Germinal center (tissue), 1 donor: ENCODE measurements at places on chromosomes 6 and 20.

DNA sequence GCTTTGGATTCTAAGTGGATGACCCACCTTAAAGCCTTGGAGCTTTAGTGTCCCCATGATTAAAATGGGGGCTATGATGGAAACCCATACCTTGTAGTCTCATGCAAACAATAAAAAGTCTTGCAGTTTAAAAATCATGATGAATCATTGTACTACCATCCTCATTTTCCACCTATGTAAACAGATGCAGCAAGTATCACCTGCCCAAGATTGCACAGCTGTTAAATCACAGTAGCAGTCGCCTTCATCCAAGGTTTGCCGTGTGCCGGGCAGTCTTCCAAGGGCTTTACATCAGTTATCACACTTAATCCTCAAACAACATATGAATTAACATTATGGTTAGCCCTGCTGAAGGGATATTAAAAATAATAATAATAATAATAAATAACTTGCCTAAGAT is 210.3 kb downstream of the FOXA2 start:
- no peak for DNase-seq

DNA sequence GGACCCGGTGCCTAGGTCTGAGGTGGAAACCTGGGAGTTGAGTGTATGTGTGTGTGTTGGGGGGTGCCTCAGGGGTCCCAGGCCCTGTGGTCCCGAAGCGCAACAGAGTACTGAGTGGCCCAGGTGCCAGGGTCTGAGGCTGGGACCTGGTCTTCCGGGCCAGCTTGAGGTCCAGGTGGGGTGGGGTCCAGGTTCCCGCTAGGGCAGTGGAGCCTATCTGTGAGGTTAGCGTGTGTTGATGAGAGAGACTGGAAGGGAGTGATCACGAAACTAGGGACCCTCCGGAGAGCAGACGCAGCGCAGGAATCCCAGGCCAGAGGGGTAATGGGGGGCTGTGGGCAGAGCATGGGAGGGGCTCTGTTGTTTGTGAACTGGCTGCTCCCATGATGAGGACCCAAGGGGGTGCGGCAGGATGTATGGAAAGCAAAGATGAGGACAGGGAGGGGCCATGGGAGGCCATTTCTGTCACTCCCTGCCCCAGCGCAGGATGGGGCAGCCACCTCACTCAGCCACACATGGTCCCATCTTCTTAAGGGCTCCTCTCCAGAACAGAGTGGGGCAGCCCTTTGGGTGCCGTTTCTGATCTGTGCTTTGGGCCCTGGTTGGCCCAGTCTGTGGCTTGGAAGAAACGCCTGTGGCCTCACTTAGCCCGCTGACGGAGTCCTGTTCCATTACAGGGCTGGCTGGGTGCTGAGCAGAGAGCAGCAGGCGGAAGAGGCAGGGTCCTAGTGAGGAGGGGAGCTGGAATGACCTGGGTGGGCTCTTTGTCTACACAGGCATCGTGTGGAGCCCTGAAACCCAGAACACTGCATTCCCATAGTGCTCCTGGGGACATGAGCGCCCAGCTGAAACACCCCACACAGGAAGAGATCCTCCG is 872 bp downstream of the HSPA12B start:
- DNase-seq, result no peak

- no peak for DNase-seq
These were observed 128.2 kb downstream of the COL12A1 start for GRCh38 chr6:75077701-75078100.

DNA sequence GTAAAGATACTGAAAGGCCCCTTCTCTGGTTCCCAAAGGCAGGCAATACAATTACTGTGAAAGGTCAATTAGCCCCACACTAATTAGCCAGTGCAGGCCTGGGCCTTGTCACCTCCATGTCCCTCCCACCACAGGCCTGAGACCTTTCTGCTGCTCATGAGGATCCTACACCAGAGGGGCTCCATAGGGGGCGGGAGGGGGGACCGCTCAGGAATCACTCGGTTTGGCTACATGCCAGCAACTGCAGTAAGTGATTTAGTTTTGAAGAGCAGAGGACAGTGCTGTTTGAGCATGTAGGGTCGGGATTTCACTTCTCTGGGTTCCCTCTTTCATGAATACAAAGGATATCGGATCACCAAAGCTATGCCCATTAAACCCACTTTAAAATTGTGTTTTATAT is 455.6 kb downstream of the PRKN start:
- no peak for DNase-seq

GRCh38 chr6:131980791-131981623 is 29.8 kb upstream of the CCN2 start:
- DNase-seq, result no peak

DNA sequence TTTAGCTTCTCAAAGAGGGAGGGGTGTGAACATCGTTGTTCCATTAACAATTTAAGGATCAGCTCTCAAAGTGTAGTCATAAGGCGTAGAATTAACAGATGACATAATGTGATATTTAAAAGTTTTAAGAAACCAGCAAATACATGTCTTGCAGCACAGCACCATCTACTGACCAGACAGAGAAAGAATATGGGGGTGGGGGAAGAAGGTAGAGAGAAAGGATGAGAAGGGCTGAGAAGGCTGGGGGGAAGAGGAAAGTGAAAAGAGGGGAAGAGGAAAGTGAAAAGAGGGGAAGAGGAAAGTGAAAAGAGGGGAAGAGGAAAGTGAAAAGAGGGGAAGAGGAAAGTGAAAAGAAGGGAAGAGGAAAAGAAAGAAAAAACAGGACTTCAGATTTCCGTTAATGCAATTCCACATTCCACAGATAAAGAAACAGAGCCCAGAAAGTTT is 80.9 kb downstream of the HAO1 start:
- no peak for DNase-seq

DNA sequence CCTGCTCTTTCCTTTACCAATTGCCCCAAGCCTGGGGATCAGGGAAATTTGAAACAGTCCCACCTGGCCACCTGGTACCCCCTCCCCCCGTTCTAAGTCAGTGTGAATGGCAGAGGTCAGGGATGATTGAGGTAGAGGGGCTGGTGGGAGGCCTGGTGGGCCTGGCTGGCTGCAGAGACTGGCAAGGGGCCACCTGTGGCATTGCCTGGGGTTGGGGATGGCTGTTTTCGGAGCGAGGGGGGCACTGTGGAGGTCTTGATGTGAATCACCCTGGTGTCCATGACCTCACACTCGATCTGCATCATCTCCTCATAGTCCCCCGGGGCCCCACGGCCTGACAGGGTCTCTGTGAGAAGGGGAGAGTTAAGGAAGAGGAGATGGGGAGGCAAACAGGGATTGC is 6.5 kb upstream of the TNXB start:
- DNase-seq, result no peak

- DNase-seq, result peak; percentile 38
These were observed 114.9 kb upstream of the BTN3A2 start for GRCh38 chr6:26249957-26250697.

- no peak for DNase-seq
These were observed 1285.8 kb upstream of the CITED2 start for GRCh38 chr6:140660295-140660694.

DNA sequence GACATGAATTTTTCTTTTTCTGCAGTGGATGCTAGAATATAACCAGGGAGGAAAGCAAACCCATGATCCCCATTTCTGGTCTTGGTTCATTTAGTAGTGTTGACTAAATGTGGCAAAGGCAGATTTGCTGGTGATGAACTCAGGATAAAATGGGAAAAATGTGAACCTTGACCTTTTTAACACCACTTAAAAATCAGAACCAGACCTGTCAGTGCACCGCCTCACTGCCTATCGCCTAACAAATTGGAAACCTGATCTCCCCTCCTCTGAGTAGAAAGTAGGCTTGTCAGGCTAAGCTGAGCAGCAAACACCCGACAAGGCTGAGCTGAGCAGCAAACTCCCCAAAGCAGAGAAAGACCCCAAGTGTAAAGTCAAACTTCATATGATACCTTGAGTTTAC is 254.8 kb downstream of the FOXC1 start:
- DNase-seq, result no peak

- DNase-seq, result no peak
These were observed 173.7 kb downstream of the ARHGAP18 start for GRCh38 chr6:129536271-129536670.

GRCh38 chr6:143513410-143513809 is 1.9 kb upstream of the FUCA2 start:
- peak; percentile 52 for DNase-seq

DNA sequence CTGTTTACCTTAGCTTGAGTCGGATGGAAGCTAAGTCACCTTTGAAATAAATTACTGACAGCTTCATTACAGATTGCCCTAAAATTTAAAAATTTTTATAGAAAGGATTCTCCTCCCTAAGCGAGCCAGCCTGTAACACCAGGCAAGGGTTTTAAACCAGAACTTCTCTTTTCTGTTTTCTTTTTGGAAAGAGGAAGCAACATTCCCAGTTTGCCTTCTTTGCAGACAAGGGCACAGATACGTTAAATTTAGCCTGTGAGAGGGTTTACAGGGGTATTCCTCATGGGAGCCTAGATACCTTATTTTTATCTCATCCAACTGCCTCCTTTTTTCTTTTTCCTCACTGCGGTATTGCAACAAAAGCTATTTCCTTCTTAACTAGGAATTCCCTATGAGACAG is 45.0 kb downstream of the GNAS start:
- DNase-seq, result no peak

- no peak for DNase-seq
These were observed 52.9 kb downstream of the NOX3 start for GRCh38 chr6:155402656-155403304.

DNA sequence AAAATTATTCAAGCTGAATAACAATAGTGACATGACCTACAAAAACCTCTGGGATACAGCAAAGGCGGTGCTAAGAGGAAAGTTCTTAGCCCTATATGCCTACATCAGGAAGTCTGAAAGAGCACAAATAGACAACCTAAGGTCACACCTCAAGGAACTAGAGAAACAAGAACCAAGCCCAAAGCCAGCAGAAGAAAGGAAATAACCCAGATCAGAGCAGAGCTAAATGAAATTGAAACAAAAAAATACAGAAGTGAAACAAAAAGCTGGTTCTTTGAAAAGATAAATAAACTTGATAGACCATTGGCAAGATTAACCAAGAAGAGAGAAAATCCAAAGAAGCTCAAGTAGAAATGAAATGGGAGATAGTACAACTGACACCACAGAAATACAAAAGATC is 47.6 kb upstream of the NOTCH4 start:
- peak; percentile 17 for DNase-seq

DNA sequence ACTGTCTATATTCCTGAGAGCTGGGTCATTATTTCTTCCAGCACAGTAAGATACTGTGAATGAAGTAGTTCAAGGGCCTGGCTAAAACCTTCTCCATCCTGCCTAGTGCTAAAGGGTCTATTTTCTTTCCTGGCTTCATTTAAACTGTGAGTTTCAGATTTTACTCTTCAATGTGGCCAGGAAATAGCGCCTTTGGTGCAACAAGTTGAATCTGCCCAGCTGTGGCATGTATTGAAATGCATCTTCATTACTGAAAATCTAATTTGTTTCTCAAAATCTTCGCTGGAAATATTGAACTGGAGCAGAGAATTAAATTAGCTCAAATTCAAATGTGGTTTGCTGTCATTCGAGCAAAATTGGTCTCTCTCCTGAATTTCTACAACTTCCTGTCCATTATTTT is 114.6 kb upstream of the KCNG1 start:
- no peak for DNase-seq

DNA sequence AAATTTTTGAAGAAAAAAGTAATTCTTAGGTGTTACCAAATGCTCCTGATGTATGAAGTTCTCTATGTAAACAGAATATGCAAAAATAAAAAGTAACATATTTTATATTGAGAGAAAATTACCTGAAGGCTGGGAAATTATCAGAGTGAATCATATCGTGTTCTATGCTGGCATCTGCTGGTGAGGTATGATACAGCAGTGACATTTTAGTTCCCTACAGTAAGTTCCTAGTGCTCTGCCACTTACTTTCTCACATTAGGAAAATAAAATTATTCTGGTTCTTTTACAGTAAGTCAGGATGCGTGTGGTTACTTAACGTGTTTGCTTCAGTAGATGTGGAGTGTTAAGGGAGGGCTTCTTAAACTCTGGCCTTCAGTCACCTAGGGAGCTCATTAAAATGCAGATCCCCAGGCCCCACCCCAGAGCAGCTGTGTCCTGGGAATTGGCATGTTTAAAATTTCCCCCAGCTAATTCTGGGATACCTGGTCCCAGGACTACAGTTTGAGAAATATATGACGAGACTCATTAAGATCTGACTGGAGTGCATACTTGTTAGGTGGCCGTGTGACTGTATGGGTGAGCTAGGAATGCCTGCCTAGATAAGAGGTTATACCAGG is 3.2 kb downstream of the ACTR5 start:
- DNase-seq, result peak; percentile 49

GRCh38 chr6:52620055-52620905 is 43.4 kb upstream of the TRAM2 start:
- no peak for DNase-seq

DNA sequence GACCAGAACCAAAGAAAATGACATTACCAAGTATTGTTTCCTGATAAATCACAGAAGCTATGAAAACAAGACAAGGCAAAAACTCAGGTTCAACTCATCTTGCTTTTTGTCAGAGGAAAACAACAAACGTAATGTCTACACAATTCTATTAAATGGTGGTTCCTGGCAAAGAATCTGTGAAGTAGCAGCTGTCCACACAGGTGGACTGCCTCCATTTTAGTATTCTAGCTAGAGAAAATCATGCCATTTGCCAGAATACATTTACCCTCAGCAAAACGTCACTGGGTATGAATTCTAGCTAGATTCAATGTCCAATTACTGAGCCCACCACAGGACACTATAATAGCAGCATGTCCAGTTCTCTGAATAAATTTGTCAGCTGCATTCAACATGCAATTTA is 125.4 kb downstream of the ADGRB3 start:
- no peak for DNase-seq
